Left renal pelvis (tissue), 4 donors: ENCODE measurements at places on chromosomes 2 and 18. TPM values are rescaled to one million over a fixed set of nuclear protein-coding genes. Genes with fewer than 3 reads are reported as not detected.

AKAIN1 gene
- polyA plus RNA-seq, result not detected

CGREF1 gene
- polyA plus RNA-seq, result 6.5 TPM

PLCD4 gene
- polyA plus RNA-seq, result 7.4 TPM

IL1F10 gene
- polyA plus RNA-seq, result not detected
